ENCODE measurements at places on chromosomes 5 and 9. TPM values are rescaled to one million over a fixed set of nuclear protein-coding genes. Genes with fewer than 3 reads are reported as not detected.

Gene PCDH12
- total RNA-seq: under 0.01 TPM

Gene SIT1
- total RNA-seq: under 0.01 TPM

Gene STKLD1
- total RNA-seq: 0.32 TPM

Gene LCN15
- total RNA-seq: not detected

Gene COL15A1
- 1.7 TPM for total RNA-seq

Gene PCDHAC2
- total RNA-seq: under 0.01 TPM

Gene ADAMTS12
- 54.8 TPM for total RNA-seq

Gene PCDHB9
- 0.64 TPM for total RNA-seq

Gene LEAP2
- total RNA-seq: 0.32 TPM

Gene THOC3
- total RNA-seq: 26.1 TPM

Gene CBY3
- not detected for total RNA-seq

Gene CAMK2A
- total RNA-seq: 1.3 TPM

Gene EDIL3
- total RNA-seq: 108 TPM

Gene ENTPD2
- not detected for total RNA-seq

Gene KDM4C
- total RNA-seq: 26.7 TPM

Gene C9orf153
- not detected for total RNA-seq

Gene JAKMIP2
- total RNA-seq: 3.2 TPM

Gene STPG3
- total RNA-seq: not detected

Gene UBE2B
- total RNA-seq: 20.3 TPM

Gene KIF4B
- not detected for total RNA-seq

Gene B4GALT1
- total RNA-seq: 23.8 TPM

Gene SLC2A6
- 35.4 TPM for total RNA-seq

Gene KLHL3
- 3.0 TPM for total RNA-seq

Gene SLC36A2
- total RNA-seq: not detected

Gene ANKRD18A
- total RNA-seq: under 0.01 TPM

Gene SYK
- total RNA-seq: not detected

Gene CEL
- total RNA-seq: under 0.01 TPM

Gene IFNA13
- total RNA-seq: not detected

Gene PCDHB2
- total RNA-seq: 0.32 TPM

Gene RLN2
- 0.43 TPM for total RNA-seq

Gene PCDHGB1
- total RNA-seq: 2.2 TPM

Gene IL4
- total RNA-seq: not detected

Gene N4BP3
- 0.43 TPM for total RNA-seq

Gene MAMDC4
- total RNA-seq: 3.0 TPM

Gene EQTN
- not detected for total RNA-seq

Gene TAS2R1
- 0.32 TPM for total RNA-seq

Gene F2RL2
- total RNA-seq: 29.8 TPM

Gene GFI1B
- 0.32 TPM for total RNA-seq
